Spinal cord (tissue), 10 donors: ENCODE measurements at places on chromosomes 1 and 21.

- no peak overlapping the region for H3K27ac ChIP-seq
- H3K36me3 ChIP-seq: peaks cover 21% of the 10 kb centered on the region
- no peak overlapping the region for H3K4me3 ChIP-seq
- peak; percentile 13 for DNase-seq
Observed at GRCh38 chr1:154353460-154353904, 28.2 kb downstream of the ATP8B2 start.

DNA sequence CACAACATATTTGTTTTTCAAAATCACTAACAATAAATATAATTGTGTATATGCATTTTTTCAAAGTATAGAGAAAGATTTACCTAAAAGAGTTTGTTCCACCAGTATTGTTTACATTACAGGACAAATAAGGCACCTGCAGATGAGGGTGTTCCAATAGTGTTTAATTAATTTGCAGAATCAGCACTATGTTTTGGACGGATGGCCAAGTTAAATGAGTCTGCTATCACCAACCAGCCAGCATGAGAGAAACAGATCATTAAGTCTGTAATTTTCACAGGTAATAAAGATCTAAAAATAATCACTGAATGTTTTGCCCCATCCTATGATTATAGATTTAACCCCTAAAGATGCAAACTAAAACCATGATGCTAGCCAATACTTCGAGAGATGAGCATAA lies 2247.0 kb downstream of the NCAM2 start:
- peak; percentile 58 for DNase-seq
- no peak overlapping the region for H3K4me3 ChIP-seq
- H3K4me1 ChIP-seq: no peaks in the 10 kb centered on the region
- no peak overlapping the region for H3K27ac ChIP-seq
- no peaks in the 10 kb centered on the region for H3K27me3 ChIP-seq

DNA sequence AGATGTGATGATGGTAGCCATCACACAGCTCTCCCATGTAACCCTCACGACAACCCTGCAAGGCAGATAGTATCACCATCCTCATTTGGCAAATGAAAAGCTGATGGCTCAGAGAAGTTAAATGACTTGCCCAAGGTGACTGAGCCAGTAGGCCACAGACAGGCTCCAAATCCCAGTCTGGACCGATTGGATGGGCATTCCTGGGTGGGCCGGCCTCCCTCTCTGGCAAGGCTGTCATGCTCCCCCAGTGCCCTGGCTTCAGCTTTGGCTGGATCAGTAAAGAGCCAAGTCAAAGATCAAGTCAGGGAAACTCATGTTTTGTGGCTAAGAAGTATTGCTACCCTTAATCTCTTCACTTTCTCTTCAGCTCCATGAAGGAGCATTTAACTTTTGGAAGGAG lies 41.2 kb downstream of the CDCP2 start:
- H3K4me1 ChIP-seq: peaks cover 7% of the 10 kb centered on the region
- H3K27me3 ChIP-seq: no peaks in the 10 kb centered on the region
- H3K36me3 ChIP-seq: no peaks in the 10 kb centered on the region
- DNase-seq: no peak
- no peak overlapping the region for H3K27ac ChIP-seq

DNA sequence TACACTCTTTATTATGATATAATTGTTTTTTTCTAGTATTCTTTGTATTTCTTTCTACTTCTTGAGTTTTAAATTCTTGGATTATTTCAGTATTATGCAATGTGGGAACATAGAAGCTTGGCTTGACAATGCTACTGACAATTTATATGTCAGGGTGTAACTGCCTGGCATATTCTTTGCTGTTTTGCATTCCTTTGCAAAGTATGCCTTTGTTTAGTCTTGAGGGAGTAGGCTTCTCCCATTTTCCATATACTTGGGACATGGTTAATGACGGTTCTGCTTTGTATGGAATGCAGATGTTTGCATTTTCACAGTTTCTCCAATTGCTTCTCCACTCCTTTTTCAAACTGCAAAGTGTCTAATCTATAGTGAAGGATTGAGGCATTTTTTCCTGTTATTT lies 109.8 kb downstream of the HMCN1 start:
- H3K4me1 ChIP-seq: no peaks in the 10 kb centered on the region
- no peak for DNase-seq
- no peak overlapping the region for H3K4me3 ChIP-seq
- H3K27me3 ChIP-seq: no peaks in the 10 kb centered on the region
- no peaks in the 10 kb centered on the region for H3K36me3 ChIP-seq

DNA sequence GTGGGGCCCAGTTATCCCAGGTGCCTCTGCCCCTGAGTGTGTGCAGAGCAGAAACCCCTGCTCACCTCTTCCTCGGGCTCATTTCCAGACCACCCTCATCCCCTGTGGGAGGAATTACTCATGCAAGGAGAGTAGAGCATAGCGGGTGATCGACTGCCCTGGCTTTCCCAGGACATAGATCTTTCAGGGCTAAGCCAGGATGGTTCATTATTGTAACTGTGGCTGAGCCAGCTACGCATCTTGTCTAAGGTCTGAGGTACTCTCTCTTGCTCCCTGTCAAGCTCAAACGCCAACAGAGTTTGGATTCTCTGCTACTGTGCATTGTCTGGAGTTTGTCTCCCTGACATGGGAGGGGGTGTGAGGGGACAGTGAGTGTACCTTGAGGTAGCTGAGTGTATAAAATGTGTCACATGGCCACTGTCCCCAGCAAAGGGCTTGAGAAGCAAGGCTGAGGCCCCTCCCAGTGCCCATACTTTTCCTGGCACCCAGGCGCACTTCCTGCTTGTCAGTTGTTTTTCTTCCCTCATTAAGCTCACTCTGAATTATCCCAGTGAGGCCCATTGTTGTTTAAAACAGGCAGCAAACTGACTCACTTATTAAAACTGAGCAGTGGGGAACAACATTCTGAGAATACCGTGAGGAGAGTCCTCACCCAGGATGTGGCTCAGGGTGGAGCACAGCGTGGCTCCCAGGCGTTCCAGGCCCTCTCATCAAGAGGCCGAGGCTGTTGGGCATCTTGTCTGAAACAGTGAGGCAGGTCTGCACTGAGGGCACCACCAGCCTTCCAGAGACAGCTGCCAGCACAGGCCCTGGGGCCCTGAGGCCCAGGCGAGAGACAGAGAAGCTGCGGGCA lies 92.9 kb downstream of the LAMC2 start:
- peaks cover 27% of the 10 kb centered on the region for H3K4me1 ChIP-seq
- H3K27ac ChIP-seq: no peak overlapping the region
- H3K27me3 ChIP-seq: no peaks in the 10 kb centered on the region
- no peak overlapping the region for H3K4me3 ChIP-seq
- DNase-seq: no peak

DNA sequence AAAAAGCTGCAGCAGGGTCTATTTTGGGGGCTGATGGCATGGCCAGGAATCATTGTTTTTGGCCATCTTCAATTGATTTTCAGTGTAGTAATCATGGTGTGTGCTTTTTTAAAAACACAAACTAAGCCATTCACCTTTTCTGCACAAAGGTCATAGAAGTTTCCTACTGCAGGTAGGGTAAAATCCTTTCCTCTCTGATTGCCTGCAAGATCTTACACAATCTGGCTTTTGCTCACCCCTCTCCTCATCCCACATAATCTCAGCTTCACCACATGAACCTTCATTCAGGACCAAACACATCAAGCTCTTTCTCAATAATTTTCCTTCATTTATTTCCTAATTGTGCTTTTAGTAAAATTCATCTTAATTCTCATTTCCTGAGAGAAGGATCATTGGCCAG lies 38.3 kb upstream of the GBP5 start:
- DNase-seq: no peak
- no peaks in the 10 kb centered on the region for H3K36me3 ChIP-seq
- H3K4me1 ChIP-seq: no peaks in the 10 kb centered on the region
- H3K27me3 ChIP-seq: no peaks in the 10 kb centered on the region
- no peak overlapping the region for H3K4me3 ChIP-seq
- H3K27ac ChIP-seq: no peak overlapping the region

DNA sequence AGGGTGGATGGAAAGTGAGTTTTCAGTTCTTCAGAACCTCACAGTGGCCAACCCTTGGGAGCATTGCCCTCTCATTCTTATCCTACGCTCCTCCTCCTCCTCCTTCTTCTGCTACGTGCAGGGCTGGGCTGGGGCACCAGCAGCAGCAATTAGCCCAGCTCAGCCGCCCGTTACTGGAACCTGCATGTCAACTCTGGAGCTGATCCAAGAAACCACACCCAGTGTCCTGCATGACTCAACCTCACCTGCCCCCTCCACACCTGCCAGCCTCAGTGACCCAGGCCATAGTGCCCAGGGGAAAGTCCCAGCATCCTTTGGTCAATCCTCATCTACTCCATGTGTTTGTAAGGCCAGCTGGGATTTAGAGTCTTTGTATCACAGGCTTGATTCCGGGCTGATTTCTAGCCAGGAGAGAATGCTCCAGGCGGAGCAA lies 12.6 kb downstream of the ELF3 start:
- no peak overlapping the region for H3K27ac ChIP-seq
- no peak for DNase-seq

GRCh38 chr1:177690996-177691395 lies 278.9 kb downstream of the SEC16B start:
- H3K27me3 ChIP-seq: no peaks in the 10 kb centered on the region
- no peak overlapping the region for H3K27ac ChIP-seq
- no peaks in the 10 kb centered on the region for H3K36me3 ChIP-seq
- H3K4me3 ChIP-seq: no peak overlapping the region
- DNase-seq: no peak
